ENCODE measurements at places on chromosomes 13 and 19.

GRCh38 chr19:2487842-2488241 is 11.9 kb downstream of the GADD45B start:
- no peak for DNase-seq

- DNase-seq, result no peak
These were observed 1.4 kb downstream of the NOVA2 start for GRCh38 chr19:45972081-45972946.

GRCh38 chr19:2678044-2678671 is 24.3 kb downstream of the GNG7 start:
- DNase-seq, result no peak

DNA sequence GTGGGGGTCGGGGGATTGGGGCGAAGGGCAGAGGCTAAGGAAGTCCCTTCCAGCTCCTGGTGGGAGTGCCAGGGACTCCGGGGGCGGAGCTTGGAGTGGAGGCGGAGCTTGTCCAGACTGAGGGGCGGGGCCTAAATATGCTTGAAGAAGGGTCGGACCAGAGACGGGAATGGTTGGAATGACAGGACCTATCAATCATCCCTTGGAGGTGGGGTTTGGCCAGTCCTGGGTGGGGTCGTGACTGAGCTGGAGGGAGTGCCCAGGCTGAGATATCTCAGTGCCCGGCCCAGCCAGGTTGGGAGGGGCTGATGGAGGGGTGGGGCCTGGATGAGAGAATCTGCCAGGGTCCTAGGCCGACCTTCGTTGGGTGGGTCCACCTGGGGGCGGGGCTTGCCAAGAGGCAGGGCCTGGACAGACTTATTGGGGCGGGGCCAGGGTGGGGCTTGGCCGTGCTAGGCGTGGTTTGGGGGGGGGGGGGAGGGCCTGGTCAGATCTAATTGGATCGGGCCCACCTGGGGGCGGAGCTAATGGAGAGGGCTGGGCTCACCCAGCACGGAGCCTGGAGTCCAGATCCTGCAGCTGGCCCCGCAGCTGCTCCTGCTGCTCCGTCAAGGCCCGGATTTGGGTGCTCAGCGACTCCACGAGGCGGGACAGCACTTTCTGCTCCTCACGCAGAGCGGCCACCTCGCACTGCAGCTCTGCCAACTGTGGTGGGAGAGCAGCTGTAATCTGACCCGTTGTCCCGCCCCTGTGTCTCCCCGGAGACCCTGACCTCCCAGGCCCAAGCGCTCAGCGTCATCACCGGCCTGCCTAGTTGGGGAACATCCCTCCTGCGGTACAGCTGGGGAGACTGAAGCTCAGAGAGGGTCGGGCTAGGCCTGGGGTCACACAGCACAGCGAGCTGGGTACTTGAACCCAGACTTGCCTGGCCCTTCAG is 2.6 kb upstream of the WIZ start:
- peak; percentile 86 for DNase-seq

- DNase-seq, result no peak
These were observed 2.6 kb downstream of the VSIG10L start for GRCh38 chr19:51339313-51339686.

- no peak for DNase-seq
These were observed 129.3 kb downstream of the ENOX1 start for GRCh38 chr13:43657485-43657884.

GRCh38 chr13:75309981-75310580 is 171.9 kb downstream of the TBC1D4 start:
- no peak for DNase-seq

All from upper lobe of left lung (tissue), 6 donors.